ENCODE measurements at places on chromosomes 4 and X.

DNA sequence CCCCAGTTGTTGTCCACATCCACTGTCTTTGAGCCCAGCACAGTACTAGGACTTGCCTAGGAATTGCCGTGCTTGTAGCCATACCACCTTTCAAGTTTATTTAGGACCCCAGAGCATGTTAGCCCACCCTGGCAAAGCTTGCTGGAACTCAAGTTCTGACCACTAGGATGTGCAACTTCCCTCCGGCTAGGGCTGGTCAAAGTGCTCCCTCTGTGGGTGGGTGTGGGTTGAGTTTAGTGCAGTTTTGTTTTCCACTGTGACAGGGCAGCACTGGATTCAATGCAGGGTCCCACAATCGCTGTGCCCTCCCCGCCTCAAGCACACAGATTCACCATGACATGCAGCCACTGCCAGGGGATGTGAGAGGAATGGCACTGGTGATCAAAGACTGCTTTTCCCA lies 96.0 kb downstream of the RASGEF1B start:
- no peak for DNase-seq

- no peak for DNase-seq
Measured at GRCh38 chrX:129933700-129934099, 27.7 kb downstream of the UTP14A start.

GRCh38 chr4:150988238-150988637 lies 26.8 kb downstream of the LRBA start:
- DNase-seq = no peak

GRCh38 chr4:87120411-87121162 lies 99.8 kb downstream of the KLHL8 start:
- DNase-seq = no peak

GRCh38 chr4:139853309-139853708 lies 187.7 kb downstream of the MGST2 start:
- no peak for DNase-seq

- no peak for DNase-seq
Measured at GRCh38 chr4:27350161-27350560, 489.5 kb downstream of the STIM2 start.

DNA sequence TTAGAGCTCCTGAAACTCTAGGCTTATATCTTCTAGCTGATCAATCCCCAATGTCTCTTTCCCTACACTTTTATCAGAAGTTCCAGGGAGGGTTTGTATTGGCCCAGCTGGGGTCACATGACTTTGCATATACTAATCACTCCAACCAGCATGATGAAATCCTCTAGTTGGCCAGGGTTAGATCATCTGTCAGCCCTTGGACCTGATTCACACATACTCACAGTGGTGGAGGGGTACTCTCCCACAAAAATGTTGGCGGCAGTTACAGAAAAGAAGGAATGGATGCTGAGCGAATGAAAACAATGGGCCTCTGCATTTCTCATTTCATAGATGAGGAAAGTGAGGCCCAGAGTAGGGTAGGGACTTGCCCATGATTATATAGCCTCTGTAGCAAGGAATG lies 151.1 kb downstream of the PJA1 start:
- DNase-seq = peak; percentile 59

GRCh38 chr4:9867751-9868425 lies 86.5 kb downstream of the DRD5 start:
- no peak for DNase-seq

DNA sequence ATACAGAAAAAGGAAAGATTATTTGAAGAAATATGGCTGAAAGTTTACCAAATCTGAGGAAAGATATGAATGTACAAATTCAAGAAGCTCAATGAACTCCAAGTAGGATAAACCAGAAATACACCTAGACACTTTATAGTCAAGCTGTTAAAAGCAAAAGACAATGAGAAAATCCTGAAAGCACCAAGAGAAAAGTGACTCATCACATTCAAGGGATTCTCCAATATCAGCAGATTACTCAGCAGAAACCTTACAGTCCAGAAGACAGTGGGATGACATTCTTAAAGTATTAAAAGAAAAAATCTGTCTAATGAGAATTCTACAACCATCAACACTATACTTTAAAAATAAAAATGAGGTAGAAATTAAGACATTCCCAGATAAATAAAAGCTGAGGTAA lies 223.8 kb upstream of the ZCCHC13 start:
- no peak for DNase-seq

DNA sequence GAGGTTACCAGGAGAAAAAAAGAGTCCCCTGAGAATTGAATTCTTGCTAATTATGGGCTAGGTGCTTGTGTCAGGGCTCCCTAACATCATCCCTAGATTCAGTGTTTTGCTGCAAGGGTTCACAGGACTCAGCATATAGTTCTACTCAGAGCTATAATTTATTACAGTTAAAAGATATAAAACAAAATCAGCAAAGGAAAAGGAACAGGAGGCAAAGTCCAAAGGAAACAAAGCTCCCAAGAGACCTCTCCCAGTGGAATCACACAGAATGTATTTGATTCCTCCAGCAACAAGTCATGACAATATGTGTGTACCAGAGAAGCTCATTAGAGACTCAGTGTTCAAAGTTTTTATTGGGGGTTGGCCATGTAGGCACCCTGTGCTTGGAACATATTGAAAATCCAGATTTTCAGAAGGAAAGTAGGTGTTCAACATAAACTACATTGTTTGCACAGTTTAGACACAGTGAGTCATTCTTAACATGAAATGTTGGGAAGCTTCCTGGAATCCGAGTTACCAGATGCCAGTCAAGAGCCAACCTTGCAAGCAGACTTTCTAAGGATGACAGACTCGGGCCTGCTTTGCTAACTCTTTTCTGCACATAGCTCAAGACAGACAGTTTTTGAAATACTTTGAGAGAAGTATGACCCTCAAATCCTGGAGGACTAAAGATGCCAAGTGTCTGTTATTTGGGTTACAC lies 311.3 kb upstream of the EMCN start:
- no peak for DNase-seq

DNA sequence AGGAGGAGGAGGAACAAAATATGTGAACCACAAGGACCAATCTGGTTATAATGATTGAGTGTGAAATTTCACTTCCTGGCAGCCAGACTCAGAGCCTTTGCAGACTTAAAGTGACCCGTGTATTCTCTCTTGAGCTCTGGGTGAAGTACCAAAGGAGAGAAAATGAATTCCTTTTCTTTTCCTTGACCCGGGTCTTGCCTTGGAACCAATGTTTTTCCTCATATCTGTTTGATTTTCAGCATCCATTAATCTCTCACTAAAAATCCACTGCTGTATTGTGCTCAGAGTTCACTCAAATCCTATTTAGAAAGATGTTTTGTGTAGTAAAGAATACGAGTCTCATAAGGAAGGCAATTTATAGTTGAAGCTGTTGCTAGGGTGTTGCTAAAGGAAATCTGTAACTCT lies 78.3 kb upstream of the C1QTNF7 start:
- DNase-seq = no peak

GRCh38 chr4:189185810-189186432 lies 754.8 kb upstream of the FRG1 start:
- DNase-seq = no peak

DNA sequence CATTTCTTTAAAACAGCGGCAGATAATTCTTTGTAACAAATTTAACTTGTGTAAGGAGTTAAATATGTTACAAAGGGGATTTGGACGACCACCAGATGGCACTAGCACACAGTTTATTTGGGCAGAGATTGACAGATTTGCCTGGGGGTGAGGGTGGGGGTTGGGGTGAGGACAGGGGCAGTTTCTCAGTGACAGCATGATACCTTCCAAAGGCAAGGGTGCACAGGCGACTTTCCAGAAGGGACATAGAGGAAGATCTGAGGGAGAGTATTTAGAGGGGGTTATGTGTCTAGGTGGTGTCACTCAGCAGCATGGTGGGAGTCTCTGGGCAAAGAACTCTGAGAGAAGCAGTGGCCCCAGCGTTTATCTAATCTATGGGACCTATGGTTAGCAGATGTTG lies 9.6 kb upstream of the TMA16 start:
- peak; percentile 4 for DNase-seq

All from fibroblast of skin of left quadriceps (primary cell).